ENCODE measurements at places on chromosomes 2 and 18.

GRCh38 chr2:181178130-181178529 lies 197.7 kb downstream of the UBE2E3 start:
- no peak for DNase-seq

DNA sequence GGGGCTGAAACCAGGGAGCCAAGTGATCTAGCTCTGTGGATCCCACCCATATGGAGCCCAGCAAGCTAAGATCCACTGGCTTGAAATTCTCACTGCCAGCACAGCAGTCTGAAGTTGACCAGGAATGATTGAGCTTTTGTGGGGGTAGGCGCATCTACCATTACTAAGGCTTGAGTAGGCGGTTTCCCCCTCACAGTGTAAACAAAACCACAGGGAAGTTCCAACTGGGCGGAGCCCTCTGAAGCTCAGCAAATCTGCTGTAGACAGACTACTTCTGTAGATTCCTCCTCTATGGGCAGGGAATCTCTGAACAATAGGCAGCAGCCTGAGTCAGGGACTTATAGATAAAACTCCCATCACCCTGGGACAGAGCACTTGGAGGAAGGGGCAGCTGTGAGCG lies 96.7 kb downstream of the CCDC148 start:
- DNase-seq = no peak

GRCh38 chr18:42444349-42444748 lies 489.3 kb downstream of the PIK3C3 start:
- no peak for DNase-seq

DNA sequence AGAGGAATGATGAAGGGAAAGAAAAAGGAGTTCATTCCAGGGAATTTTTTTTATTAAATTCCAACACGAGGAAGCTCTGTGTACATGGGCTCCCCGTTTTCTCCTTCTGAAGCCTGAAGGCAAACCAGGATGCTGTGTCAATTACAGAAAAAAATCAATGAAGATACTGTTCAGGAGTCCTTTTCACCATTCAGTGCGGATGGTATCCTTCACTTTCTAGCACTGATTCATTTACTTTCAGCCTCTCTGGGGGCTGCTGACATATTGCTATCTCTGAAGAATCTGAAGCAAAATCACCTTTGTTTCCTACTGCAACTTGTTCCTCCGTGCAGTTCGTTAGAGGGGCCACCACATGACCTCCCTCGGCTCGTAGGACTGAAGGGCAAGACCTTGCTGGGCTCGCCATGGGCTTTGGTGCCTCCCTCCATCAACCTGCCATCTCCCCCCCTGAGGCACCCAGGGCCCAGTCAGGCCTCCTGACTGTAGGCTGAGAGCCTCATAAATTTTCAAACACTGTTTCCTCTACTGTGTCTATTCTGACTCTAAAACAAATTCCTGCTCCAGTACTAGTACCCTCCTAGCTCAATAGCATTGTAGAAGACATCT lies 25.5 kb upstream of the ST8SIA3 start:
- no peak for DNase-seq

GRCh38 chr18:4035521-4035920 lies 419.6 kb downstream of the DLGAP1 start:
- no peak for DNase-seq

DNA sequence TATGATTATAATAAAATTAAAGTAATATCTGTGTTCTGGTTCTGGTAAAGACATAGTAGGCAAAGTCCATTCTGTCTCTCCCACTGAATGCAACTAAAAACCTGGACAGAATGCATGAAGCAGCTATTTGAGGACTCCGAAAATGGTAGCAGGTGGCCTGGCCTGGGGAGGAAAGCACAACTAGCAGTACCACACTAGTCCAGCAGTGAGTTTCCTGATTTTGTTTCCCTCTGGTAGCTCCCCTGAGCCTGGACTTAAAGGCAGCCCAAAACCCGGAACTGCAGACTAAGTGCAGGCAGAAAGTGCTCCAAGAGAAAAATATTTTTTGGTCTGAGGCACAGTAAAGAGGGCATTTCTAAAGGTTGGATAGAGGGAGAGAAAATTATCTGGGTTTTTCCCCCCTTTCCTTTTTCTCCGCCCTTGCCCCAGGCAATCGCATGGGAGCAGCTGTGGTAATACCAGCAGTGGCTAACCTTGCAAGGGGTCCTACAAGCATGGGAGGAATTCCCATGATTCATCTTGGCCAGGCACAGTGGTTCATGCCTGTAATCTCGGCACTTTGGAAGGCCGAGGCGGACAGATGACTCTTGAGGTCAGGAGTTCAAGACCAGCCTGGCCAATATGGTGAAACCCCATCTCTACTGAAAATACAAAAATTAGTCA lies 32.3 kb downstream of the ASXL2 start:
- no peak for DNase-seq

- DNase-seq = no peak
These were observed 4.7 kb downstream of the SH3RF3 start for GRCh38 chr2:109133746-109134145.

GRCh38 chr2:69159986-69160385 lies 147.0 kb downstream of the ANTXR1 start:
- no peak for DNase-seq

DNA sequence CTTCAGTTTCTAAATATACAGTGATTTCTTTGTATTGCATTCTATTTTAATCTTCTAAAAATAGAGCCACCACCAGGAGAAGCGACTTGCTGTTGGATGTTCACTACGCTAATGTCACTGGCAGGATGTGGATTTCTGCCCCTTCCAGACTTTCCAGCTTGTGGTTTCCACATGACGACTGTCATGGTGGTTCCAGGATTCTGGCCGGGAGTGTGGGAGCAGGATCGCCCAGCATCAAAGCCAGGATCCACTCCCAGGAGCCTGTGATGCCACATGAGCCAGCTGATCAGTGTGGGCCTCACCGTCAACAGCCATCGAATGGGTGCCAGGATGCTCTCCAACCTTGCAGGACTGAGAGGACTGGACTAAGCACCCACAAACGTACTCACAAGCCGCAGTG lies 148.8 kb downstream of the HDAC4 start:
- no peak for DNase-seq

DNA sequence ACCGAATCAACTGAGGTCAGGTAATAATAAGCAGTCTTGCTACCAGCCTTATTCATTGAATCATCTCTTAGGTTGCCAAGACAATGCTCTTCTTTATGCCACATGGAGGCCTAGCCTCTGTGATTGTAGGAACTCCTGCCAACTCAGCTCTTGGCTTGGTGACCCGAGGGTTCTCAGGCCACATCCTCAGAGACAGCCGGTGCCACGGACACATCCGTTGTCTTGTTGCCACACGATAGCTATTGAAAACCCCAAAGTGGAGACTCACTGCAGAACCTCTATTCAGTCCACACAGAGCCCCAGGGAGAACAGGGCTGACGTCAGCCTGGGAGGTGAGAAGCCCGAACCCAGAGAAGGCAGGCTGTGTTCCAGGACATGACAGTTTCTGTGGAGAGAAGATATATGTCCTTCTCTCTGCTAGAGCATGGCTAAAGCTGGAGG lies 53.5 kb upstream of the TGFA start:
- no peak for DNase-seq

GRCh38 chr2:52940101-52940500 lies 827.5 kb upstream of the CHAC2 start:
- no peak for DNase-seq

DNA sequence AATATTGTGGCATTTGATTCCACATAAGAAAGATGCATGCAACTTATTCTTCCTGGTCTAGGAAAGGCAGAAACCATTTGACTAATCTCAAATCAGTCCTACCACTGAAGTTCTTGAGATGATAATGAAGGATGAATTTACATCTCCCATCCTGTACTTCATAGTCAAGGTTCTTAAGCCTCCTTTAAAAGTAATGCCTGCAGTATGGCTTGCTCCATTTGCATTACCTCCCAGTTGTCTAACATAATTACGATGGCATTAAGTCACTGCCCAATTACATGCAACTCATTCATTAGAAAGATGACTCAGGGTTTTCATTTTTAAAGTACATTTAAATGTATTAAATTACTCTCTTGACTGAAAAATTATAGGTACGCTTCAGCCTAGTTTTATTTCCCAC lies 32.2 kb downstream of the THADA start:
- no peak for DNase-seq

GRCh38 chr2:234542742-234543141 lies 45.9 kb upstream of the ARL4C start:
- no peak for DNase-seq

DNA sequence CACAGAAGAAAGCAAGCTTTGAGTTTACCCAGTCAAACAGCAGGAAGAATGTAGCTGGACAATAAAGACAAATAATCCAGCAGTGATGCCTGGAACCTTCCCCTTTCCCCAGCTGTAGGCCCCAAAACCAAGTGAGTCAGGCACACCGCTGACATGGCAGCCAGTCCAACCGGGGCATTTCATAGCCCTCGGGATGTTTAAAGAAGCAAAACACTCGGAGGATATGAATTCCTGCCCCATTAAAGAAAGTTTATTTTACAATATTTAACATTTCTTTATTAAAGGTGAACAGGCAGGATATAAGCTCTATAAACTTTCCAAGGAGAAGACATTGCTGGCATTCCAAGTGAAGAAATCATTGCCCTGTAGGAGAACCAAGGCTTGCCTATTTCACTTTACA lies 507.6 kb upstream of the TNP1 start:
- no peak for DNase-seq

GRCh38 chr2:30899516-30900054 lies 92.3 kb upstream of the CAPN13 start:
- no peak for DNase-seq

GRCh38 chr2:12087671-12088380 lies 341.4 kb downstream of the LPIN1 start:
- DNase-seq = no peak

- DNase-seq = no peak
These were observed 2.5 kb downstream of the HTRA2 start for GRCh38 chr2:74532222-74532621.

- DNase-seq = no peak
These were observed 62.6 kb upstream of the SLC16A14 start for GRCh38 chr2:230131366-230131765.

- no peak for DNase-seq
These were observed 14.6 kb upstream of the CETN1 start for GRCh38 chr18:565562-566061.

DNA sequence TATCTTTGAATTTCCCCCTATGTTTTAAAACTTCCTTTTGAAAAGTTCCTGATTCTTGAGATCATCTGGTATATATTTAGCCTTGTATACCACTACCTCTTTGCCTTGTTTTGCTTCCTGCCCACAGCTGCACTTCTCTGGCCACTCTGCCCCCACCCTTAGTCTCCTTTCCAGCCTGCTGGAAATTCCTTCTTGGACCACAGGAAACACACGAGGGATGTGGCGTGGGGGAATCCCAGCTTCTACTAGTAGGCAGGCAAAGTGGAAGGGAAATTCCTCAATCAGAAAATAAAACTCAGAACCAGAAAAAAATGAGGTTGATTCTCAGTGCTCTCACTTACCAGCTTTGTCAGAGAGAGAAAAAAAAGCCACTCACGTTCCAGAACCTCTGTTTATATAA lies 13.4 kb downstream of the IL18RAP start:
- DNase-seq = no peak

DNA sequence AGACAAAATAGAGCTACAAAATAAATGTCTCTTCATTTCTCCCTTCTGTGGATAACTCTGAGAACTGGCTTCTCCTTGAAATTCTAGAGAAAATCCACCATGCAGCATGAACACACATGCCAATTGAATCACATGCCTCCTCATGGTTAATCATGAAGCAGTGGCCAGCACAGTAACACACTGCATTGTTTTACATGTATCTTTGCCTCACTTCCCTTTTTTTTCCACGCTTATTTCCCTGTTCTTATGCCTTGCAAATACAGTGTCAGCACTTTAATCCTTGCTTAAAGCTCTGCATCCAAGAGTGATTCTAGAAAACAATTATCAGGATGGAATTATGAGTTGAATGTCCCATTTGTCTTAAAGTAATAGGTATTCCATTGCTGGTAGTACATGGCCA lies 50.3 kb upstream of the ZBTB7C start:
- no peak for DNase-seq

DNA sequence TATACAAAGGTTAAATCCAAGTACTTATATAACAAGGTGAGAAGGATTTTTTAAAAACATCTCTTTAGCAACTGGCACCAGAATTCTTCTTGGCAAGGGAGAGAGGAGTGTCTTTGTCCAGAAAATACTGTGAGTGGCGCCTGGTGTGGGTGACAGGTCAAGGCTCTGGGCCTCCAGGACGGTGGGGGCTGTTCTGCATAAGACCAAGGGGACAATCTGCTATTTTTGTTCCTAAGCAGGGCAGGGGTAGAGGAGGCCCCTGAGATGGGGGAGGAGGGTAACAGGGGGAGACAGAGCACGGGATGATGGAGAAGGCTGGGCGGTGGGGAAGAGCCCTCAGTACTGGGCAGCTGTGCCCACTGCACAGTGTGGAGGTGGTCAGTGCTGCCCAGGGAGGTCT lies 51.6 kb upstream of the TAF1B start:
- no peak for DNase-seq

- DNase-seq = no peak
These were observed 249.8 kb downstream of the NBAS start for GRCh38 chr2:15311201-15311907.

- no peak for DNase-seq
These were observed 303.6 kb downstream of the NDUFA10 start for GRCh38 chr2:239721531-239721930.

GRCh38 chr18:70127359-70127758 lies 78.1 kb downstream of the RTTN start:
- DNase-seq = no peak

GRCh38 chr2:175741164-175741563 lies 260.9 kb downstream of the LNPK start:
- DNase-seq = no peak

- no peak for DNase-seq
These were observed 42.1 kb downstream of the TPGS2 start for GRCh38 chr18:36786686-36787085.

DNA sequence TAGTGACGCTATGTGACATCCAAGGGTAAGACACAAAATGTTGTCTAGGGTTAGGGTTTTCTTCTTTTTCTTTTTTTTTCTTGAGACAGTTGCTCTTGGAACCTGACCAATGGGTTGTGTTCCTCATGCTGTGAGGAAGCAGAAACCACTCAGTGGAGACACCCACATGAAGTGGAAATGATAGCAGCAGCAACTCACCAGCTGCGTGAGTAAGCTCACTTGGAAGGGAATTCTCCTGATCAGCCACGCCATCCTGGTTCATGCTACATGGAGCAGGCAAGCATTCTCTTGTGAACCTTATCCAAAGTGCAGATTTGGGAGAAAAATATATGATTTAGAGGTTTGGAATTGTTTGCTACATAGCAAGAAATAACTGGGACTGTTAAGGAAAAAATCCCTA lies 863.7 kb downstream of the EPHA4 start:
- no peak for DNase-seq

DNA sequence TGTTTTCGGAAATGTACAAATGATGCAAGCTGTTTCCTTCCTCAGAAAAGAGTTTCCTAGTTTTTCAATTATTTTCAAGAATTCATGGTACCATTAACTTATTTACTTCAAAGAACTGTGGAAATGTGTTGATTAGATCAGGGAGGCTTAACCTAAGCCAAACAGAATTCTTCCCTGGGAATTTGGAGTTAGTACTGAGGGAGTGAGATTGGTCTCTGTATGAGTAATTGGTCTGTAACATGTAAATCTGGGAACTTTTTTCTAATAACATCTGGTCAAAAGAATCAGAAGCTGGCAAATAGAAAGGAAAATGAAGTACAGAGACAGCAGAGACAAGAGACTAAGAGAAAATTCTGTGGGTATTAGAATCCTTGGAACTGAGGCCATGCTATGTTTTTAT lies 145.8 kb downstream of the BABAM2 start:
- no peak for DNase-seq

- DNase-seq = no peak
These were observed 14.6 kb upstream of the ACOXL start for GRCh38 chr2:110717734-110718133.
